ENCODE measurements at places on chromosomes 1 and 21.

GRCh38 chr1:226960944-226961765 is 21.1 kb downstream of the COQ8A start:
- no peak for DNase-seq

DNA sequence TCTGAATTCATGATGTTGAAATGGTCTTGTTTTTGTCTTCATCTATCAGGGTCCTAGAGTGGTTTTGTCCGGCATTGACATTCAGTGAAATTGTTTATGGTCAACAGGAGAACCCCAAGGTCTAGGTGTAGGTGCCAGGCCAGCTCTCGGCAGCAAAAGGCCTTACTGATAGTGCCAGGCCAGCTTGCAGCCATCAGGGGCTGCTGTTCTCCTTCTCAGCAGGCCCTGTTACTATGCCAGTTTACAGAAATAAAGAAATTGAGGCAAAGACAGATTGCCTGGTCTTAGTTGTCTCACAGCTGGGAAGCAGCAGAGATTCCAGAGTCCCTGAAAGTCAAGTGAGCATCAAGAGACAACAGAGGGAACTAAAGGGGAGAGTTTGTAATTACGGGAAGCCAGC is 12.0 kb downstream of the HMGB4 start:
- DNase-seq = no peak

DNA sequence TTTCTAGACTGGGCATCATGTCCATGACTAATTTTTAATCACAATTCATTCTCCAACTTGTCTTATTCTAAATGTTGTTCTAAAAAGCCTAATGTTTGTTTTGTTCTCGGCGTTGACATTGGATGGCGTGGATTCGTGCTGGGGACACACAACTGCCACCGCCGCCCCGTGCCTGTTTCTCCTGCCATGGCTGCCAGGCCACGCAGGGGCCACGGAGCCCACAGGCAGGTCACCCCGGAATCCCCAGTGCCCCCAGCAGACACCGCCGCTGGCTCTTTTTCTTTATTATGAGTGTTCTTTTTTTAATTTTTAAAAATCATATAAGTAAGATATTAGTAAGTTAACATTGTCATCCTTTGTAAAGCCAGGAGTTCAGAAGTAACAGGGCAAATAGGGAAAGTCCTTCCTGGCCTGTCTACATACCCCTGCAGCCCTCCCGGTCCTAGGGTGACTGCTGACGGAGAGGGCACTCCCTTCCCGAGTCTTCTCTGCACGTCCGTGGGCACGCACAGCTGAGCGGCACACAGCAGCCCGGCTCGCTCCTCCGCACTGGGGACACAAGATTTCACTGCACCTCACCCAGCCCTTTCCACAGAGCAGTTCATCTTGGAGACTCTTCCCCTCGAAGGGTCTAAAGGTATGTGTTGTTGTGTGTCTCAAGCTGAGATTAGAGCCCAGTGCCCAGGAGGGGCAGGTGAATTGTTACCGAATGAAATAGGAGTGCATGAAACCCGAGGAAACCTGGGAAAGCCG is 32.1 kb downstream of the KRTAP10-1 start:
- no peak for DNase-seq

GRCh38 chr21:46538851-46539666 is 65.8 kb downstream of the S100B start:
- DNase-seq = no peak

- DNase-seq = no peak
These were observed 157.7 kb upstream of the COL11A1 start for GRCh38 chr1:103266036-103266435.

DNA sequence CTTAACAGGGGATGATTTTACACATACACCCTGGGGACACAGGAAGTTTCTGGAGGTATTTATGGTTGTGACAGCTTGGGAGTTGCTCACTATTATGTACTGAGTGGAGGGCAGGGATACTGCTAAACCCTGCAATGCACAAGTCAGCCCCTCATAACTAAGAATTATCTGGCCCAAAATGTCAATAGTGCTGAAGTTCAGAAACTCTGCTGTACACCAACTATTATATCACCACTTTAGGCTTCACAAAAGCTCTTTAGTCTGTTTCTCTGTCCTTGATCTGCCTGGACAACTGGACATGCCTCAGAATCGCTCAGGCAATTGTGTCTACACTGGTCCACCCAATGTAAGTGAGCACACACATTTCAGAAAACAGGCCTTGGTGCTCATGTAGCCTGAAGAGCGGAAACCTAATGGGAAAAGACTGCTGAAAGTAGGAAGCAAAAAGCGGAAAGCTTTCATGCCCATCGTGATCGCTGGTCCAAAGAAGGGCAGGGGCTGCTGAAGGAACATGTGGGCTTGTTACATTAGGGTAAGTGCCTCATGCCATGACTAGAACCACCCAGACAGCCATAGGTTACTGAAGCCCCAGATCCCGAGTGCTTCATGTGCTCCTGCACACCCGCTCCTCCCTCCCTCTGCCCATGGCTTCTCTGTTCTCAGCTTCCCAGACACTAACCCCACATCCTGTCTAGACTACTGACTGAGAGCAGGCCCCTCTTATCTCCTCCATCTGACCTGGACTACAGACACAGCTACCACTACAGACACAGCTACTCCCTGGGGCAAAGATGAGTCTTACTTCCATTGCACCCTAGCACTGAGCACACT is 73.5 kb downstream of the LRIG2 start:
- no peak for DNase-seq

DNA sequence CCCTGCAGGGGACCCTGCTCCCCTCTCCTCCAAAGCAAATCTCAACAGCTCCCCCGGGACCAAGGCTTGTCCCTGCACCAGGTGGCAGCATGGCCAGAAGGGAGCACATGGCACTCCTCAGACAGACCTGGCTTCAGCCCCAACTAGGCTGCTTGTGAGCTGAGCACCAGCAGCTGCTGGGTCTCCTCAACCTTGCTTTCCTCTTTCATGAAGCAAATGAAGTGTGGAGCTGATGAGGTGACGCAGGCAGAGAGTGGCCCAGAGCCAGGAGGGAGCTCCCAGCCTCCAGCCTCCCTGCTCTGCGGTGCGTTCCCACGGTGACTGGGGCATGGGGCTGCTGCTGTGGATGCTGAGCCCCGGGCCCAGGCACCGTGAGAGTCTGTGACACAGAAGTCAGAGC is 34.0 kb downstream of the MEGF6 start:
- DNase-seq = no peak

- DNase-seq = no peak
These were observed 2.3 kb downstream of the VPS45 start for GRCh38 chr1:150069923-150070322.

DNA sequence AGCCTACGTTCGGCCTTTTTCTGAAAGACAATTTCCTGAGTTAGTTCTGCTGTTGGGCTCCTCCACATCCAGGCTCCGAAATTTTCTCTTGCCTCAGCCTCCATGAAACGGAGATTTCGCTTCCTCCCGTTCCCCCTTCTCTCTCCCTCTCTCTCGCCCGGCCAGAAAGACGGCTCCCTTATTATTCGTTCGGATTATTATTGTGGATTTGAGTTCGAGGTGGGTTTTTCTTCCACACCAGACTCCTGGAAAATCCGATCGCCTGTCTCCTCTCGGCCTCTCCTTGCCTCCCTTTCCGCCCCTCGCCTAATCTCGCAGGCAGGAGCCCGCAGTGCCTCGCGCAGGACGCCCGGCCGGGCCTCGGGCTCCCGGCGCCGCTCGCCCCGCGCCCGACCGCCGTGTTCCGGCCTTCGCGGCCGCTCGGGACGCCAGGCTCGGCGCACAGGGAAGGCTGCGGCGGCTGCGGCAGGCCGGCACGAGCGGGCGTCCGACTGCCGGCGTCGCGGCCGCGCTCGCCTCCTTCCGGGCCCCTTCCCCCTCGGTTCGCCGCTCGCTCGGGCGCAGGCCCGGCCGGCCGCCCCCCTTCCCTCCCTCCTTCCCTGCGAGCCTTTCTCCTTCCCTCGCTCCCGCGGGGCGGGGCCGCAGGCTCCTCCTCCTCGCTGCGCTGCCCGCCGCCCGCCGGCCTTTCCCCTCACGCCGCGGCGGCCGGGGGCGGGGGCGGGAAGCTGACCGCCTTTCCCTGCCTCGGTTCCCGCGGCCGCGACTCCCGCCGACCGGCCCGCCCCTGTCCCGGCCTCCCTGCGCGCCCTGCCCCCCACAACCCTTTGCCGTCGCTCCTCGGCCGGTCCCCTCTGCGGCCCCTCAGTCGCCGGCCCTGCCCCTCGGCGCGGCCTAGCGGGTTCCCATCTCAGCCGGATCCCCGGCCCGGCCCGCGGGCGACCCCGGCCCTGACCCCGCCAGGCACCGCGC is at the start of gene ARHGEF11:
TSS of gene ARHGEF11 (minus strand) at position 493 of the 969 bp plus-strand sequence. CDS start 1,412 bp downstream, outside the sequence.
- DNase-seq = peak; percentile 91
